ENCODE measurements at places on chromosomes 16 and 17.

GRCh38 chr16:3479654-3480216 lies 15.6 kb downstream of the C16orf90 start:
- DNase-seq: no peak

GRCh38 chr16:50038756-50039529 lies 13.9 kb downstream of the CNEP1R1 start:
- DNase-seq: no peak

GRCh38 chr16:67191995-67192681 lies at the start of gene E2F4:
E2F4 (plus strand) TSS chr16:67192155; CDS start chr16:67192228, 73 bp downstream.
- peak; percentile 87 for DNase-seq

DNA sequence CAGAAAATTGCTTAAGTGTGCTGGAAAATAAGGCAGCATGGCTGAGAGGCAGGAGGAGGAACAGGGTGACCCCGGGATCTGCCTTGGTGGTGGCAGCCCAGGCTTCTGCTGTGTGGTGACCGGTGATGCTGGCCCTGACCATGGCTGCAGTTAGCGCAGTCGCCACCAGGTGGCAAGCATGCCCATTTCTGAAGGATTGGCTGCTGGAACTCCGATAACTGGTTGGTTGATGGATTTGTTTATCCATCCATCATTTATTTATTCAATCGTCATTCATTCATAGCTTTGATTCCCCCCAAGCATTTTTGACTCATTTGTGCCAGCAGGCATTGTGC lies 29.1 kb upstream of the ITGA3 start:
- DNase-seq: peak; percentile 68

DNA sequence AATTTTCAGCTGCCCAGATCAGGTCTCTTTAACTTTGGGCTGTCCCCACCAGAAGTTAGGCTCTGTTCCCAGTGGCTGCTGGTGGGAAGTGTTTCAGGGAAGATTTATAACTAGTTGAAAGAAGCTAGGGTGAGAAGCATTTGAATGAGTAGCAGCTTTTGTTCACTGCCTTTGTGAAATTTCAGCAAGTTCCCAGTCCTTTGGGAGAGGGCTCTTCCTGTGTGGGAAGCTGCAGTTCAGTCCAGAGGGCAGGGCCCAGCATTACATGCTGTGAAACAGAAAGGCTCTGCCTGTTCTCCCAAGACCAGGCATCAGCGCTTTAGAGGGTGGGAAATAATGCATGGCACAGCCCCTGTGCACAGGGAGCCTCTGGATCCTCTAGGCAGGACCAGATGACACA lies 17.8 kb downstream of the PROCA1 start:
- no peak for DNase-seq

DNA sequence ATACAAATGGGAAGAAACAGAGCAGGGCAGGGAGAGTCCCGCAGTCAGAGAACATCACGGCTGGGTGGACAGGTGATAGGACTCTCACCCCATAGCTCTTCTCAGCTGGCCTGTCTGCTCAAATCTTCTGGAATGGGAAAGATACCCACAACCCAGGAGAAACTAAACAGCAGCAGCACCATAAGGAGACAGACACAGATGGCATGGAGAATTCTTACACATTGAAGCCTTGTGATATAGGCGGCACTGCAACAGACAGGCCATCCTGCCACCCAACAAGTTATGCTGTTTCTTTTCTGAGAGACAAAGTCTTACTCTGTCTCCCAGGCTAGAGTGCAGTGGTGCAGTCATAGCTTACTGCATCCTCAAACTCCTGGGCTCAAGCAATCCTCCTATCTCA lies 8.6 kb upstream of the ANKRD40CL start:
- DNase-seq: no peak

- DNase-seq: no peak
Observed at GRCh38 chr16:65376601-65377000, 254.7 kb upstream of the CDH11 start.

DNA sequence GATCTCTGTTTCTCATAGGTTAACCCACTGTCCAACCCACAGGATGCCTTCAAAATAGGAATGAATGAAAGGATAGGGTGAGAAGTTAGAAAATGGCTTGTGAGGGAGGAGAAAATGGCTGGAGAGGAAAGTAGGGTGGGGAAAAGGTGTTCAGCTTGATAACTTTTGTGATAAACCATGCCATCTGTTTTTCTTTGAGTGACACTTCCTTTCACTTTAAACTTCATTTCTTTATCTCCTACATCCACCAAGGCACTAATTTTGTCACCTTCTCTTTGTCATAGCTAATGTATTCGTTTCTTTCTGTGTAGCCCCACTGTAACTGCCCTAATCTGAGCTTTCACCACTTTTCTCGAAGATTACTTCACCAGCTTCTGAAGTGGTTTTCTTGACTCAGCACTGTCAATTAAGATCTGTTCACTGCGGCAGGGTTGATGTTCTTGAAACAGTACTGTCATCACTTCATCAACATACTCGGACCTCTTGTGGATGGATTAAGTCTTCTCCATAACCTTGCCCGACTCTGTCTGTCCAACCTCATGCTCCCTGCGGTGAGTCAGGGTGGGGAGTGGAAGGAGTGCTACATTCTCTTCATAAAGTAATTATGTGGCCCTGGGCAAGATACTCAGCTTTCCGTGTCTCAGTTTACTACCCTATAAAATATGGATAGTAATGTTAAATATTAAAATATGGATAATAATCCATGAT lies 5.5 kb upstream of the KRT10 start:
- DNase-seq: no peak

GRCh38 chr16:86874141-86874540 lies 295.8 kb downstream of the FOXL1 start:
- no peak for DNase-seq

DNA sequence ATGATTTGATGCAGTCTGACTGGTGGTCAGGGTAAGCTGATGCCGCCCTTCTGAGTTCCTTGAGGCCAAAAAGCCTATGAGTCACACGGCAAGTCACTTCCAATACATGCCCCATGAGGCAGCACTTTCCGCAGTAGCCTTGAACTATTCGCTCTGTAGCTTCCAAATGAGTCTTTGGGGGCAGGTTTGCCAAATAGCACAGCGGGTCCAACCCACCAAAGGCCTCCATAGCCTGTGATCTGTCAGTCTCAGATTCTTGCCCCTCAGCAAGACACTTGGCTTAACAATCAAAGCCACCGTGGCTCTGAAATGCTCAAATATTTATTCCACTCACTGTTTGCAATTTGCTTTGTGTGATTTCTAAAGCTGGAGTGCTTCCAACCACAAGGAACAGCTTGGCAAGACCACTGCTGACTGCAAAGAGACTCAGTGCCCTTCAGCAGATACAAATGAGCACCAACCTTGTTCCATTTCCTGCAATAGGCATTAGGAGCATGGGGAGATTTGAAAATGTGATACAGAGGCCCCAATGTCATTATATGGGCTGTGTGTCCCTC lies 45.4 kb downstream of the CLEC19A start:
- no peak for DNase-seq

DNA sequence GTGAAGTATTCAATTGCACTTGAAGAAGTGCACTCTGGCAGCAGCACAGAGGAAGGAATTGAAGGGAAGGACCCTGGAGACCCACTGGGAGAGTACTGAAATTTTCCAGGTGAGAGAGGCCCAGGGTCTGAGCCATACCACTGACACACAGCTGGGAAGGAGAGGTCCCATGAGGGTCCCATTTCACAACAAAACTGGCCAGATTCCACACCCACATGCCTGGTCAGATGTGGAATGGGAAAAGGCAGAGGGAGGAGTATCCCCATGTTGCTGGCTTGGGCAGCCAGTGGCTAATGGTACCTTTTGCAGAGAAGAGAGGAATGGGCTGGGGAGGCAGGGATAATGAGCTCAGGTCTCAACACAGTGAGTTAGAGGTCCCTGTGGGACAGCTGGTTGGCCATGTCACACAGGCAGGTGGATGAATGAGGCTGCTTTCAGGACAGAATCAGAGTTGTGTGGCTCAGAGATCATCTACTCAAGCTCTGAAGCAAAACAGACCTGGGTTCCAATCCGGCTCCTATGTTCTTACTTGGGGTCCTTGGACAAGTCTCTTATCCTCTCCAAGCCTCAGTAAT lies 26.2 kb upstream of the NGFR start:
- no peak for DNase-seq

DNA sequence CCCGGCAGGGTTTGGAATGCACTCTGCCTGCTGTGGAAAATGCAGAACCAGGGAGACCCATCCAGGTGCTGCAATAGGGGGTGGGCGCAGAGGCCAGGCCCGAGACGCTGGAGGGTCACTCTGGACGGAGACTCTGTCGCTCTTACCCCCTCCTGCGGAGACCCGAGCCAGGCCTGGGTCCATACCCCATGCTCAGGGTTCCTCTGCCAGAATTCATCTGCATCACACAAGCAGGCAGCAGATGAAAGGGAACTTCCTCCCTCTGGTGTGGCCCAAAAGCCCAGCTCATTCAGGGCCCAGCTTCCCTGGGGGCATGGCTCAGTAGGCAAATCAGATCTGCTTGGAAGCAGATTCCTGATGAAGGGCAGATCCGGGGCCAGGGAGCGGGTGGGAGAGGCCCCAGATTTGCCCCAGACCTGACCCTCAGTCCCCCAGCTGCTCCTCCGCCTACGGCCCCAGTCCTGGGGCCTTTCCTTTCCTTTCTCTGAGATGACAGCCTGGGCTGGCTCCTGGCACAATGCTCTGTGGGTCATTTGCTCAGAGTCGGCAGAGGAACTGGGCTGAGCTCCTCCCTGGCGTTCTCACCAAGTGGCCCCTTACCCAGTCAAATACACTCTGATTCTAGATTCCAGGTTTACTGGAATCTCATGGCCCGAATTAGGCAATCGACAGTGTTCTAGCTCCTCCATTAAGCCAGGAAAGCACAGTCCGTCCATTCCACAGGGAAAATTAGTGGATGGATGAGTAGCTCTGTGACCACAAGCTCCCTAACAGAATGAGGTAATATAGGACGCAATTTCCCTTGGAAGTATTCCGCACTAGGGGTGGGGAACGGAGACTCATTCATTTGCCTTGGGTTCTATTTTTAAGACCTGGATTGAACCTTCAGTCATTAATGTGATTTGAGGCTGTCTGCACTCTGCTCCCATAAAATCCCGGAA lies 19.1 kb upstream of the RASD1 start:
- DNase-seq: no peak

GRCh38 chr17:7576432-7576937 lies 3.0 kb upstream of the CD68 start:
- DNase-seq: no peak

GRCh38 chr17:33583518-33584417 lies 290.7 kb upstream of the ASIC2 start:
- DNase-seq: no peak

GRCh38 chr17:13084420-13084819 lies 66.6 kb upstream of the ELAC2 start:
- DNase-seq: no peak

DNA sequence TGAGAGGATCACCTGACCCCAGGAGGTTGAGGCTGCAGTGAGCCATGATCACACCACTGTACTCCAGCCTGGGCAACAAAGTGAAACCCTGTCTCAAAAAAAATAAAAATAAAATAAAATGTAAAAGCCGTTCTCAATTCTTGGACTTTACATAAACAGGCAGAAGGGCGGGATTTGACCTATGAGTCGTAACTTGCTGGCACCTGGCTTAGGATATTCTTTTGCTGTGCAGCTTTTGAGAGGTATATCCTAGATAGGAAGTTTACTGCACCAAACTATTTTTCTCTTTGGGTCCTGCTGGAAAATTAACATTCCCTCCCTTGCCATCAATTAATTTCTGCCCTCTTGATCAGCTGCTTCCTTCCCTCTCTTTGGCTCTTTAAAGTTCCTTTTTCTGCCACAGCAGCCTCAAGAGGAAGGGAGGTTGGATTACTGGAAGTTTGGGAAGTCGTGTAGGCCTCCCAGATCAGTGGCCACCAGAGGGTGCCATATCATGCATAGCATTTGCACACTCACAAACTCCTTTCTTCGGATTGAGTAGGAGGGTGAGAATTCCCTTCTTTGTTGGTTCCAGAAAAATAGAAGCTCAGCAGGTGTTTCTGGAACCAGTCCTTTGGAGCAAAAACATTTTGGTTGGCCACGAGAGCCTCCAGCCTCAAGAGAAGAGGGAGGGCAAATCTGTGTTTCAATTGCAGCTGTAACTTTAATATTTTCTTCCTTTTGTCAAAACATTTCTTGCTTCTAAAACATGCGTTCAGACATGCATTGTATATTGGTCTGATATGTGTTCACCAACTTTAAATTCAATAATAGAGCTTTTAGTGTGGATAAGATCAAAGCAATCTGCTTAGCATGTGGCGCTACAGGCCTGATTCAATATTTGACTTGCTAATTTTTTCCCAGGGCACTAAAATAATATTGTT lies 147.3 kb downstream of the CCDC182 start:
- DNase-seq: peak; percentile 67

DNA sequence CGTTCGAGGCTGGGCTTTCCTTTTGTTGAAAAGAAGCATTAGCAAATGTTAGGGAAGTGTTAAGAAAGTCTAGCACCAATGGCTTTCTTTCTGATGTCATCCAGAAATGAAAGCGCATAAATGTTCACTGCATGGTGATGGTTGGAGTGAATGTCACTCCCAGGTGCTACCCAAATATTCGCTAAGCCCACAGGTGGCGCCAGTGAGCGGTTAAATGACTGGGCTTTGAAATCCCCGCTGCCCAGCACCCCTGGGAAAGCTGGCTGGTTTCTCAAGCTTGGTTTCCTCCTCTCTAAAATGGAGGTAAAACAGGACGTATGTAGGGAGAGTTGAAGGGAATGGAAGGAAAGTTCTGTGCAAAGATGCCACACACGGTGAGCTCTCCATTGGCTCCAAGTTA lies 104.4 kb downstream of the IRX5 start:
- DNase-seq: no peak

GRCh38 chr17:32759476-32759875 lies 117.4 kb downstream of the MYO1D start:
- no peak for DNase-seq

DNA sequence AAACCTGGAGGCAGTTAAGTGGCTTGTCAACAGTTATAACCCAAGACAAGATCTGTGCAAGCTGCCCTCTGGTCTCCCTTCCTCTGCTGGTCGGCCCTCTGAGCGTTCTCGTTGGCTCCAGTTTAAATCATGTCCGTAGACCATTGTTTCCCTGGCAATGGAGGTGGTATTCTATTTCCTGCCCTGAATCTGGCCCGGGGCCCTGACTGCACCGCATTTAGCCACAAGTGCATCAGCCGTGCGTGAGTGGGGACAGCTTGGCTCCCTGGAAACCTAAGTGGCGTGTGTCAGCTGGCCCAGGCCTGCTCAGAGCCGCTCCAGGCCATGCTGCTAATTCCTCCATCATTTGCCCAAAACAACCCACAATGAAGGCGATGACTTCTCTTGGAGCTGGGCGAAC lies 15.0 kb upstream of the MYLK3 start:
- no peak for DNase-seq
